ENCODE measurements at places on chromosomes 5 and 9.
A peak's percentile ranks its signal among the peaks of the same experiment; 100 is the strongest.

DNA sequence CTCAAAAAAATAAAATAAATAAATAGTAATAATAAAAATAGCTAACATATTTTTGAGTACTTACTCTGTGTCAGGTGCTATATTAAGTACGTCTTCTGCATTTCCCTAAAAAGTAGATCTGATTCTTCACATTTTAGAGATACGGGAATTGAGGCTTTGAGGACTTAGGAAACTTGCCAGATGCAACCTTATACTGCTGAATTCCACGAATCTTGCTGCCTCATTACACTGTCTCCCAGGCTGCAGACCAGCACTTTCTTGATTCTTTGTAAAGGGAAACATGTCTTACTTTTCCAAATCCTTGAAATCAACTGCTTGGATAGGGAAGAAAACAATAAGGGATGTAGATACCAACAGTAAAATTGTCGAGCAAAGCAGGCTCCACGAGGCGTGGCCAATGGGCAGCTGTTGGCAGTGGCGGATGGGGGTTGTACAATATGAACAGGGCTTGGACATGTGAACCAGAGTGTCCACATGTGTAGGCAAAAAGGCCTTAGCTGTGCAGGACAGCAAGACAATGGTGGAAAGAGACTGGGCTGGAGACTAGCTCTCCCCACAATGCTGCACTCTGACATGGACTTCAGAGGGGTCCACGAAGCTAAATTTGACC, 124.3 kb upstream of the RAI14 start:
- DNase-seq, result no peak

- DNase-seq, result no peak
These were observed 60.5 kb downstream of the GABRG2 start for GRCh38 chr5:162128117-162128516.

GRCh38 chr5:97149709-97150108, 7.3 kb upstream of the LIX1 start:
- DNase-seq, result no peak

DNA sequence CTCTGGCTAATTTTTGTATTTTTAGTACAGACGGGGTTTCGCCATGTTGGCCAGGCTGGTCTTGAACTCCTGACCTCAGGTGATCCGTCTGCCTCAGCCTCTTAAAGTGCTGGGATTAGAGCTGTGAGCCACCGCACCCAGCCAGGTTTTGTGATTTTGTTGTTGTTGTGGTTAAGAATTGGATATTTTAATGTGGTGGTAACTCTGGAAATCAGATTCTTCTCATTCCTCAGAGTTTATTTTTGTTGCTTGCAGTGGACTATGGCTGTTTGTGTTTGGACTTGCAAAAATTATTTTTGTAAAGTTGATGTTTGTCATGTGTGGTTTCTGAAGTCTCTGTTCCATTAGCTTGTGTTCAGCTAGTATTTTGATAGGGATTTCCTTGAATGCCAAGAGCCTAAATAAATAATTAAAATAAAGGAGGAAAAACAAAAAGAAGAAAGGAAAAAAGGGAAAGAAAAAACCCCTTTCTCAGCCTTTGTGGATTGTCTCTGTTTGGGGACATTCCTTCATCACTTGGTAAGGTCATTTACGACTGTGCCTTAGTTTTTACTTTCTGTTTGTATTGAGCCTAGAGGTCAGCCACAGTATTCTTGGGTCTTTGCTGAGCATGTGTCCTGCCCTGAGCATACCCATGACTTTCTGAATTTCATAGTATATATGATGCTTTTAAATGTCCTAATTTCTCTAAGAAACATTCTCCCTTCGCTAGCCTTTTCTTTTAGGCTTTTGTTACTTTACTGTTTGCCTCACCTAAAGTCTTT, 37.3 kb downstream of the PBX3 start:
- no peak for DNase-seq

DNA sequence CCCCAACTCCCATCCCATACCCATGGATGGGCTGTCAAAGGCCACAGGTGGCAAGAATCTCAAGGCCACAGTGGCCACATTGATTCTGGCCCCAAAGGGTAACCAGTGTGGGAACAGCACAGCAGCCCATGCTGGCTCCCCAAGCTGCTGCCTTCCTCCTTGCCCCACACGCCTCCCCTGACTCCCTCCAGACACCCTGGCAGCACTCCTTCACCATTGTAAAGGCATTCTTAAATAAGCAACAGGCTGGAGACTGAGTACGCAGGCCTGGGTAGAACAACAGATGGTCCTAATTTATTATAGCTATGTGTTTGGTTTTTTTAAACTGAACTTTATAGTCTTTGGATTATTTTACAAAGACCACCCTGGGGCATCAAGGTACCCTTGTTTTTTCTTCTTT, 158.8 kb downstream of the TSSK1B start:
- DNase-seq, result no peak

GRCh38 chr5:109247986-109248385, 161.8 kb downstream of the PJA2 start:
- DNase-seq, result no peak

DNA sequence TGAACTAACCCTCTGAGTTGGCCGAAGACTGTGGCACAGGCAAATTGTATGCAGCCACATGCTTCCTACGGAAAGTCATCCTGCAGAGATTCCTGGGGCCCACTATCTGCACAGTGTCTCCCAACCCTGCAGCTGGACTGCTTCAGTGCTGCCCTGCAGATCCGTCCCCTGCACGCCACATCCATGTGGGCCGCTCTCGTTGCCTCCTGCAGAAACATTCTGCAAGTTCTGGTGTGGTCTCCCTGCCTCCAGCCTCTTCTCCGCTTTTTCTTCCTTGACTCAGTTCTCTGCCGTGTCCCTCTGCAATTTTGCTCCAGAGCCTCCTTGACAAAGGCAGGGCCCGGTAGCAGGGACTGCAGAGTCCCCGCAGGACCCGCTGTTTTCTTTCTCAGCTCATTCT, 249.0 kb downstream of the AOPEP start:
- no peak for DNase-seq

DNA sequence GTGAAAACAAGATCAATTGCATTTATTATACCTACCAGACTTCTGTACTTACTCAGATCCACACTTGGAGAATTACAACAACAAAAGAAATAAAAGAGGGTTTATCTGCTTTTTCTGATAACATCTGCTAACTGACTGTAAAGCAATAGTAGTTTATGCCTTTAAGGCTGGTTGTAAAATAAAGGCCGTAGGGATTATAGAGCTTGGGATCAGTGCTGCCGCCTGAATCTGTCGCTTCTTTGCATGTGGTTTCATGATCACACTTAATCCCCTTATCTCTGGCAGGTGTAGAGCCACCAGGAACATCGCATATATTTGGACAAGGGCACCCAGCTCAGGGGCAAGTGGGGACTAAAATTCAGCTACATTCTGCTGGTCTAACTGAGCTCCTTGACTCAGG, 146.7 kb downstream of the CCDC192 start:
- DNase-seq, result no peak

DNA sequence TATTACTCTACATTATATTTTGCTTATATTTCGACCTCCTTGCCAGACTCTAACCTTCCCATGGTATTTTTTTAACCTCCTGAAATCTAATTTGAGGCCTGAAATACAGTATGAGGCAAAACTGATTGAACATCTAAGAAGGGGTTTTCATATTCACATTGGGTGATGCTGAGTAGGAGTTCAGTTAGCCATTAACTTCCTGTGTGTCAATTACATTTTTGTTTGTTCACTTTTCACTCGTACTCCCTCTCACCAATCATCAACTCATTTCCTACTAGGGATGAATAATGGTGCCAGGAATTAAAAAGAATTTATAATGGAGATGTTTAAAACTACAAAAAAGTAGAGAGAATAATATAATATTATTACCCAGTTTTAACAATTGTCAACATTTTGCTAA, 27.6 kb upstream of the GLRA1 start:
- DNase-seq, result peak; percentile 1

GRCh38 chr5:8633696-8634095, 764.7 kb downstream of the MTRR start:
- DNase-seq, result no peak

- peak; percentile 91 for DNase-seq
These were observed 46.2 kb downstream of the PCA3 start for GRCh38 chr9:76810377-76810957.

GRCh38 chr5:158967541-158967940, 132.2 kb downstream of the EBF1 start:
- DNase-seq, result no peak

DNA sequence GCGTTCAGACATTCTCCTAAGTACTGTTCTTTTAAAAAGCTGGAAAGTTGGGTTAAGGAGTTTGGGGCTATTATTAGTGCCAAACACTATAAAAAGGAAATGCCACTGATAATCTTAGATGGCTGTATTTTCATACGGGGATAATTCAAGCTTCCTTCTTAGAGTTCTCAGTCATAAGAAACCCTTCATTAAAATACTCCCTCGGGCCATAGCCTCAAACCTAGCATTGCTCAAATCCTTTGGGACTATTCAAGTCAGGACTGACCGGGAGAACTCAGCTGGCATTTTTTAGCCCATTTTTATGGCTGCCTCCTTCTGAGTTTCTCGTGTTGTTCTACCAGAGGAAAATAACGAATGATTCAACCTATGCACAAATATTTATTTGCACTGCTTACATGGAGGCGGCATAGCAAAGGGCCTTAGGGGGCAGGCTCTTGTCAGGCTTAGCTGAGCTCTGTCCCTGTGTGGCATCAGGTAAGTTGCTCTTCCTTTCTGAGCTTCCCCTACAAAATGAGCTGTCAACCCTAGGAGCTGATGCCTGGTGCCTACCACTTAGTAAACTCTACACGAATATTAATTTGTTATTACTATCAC, 33.5 kb upstream of the ADAM19 start:
- DNase-seq, result no peak

DNA sequence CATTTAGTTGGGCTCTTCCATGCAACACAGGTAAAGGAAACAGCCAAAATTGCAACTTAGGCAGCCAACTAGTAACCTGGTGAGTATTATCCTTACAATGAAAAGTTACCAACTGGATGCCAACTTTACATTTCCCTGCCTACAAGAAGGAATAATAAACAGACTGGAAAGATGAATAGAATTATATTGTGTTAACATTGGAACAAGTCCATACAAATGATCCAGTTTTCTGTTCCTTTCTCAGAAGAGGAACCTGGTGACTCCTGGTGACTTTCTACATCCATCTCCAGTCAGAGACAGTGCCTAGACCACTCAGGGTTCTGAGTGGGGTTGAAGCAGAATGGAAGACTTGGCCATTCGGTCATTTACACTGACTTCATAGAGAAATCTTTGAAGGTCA, 20.6 kb downstream of the MARCHF3 start:
- no peak for DNase-seq

- DNase-seq, result no peak
These were observed 96.1 kb upstream of the RAPGEF1 start for GRCh38 chr9:131836021-131836420.

DNA sequence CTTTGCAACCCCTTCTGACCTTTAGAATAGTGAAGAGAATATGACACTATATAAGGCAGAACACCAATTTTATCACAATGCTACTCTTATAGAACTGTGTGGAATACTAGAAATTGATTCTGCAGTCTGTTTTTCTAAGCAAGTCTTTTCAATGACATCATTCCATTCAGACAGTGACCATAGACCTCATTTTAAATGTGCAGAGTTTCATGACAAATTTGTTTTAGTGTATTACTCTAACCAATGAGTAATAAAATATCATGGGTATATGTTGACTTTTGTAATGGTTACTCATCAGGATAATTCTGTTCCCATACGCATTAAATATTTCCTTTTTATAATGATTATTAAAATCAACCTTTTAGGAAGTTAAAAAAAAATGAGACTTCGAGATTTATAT, 219.9 kb downstream of the COX7C start:
- no peak for DNase-seq

- DNase-seq, result peak; percentile 26
These were observed 88.6 kb downstream of the LMX1B start for GRCh38 chr9:126702151-126703001.

- DNase-seq, result no peak
These were observed 63.9 kb downstream of the SREK1 start for GRCh38 chr5:66207800-66208561.

- no peak for DNase-seq
These were observed 215.2 kb downstream of the AUH start for GRCh38 chr9:91146391-91147019.

- DNase-seq, result no peak
These were observed 199.2 kb downstream of the ADAMTSL1 start for GRCh38 chr9:18673179-18673578.

- no peak for DNase-seq
These were observed 202.1 kb downstream of the FBXL7 start for GRCh38 chr5:15702102-15702501.

DNA sequence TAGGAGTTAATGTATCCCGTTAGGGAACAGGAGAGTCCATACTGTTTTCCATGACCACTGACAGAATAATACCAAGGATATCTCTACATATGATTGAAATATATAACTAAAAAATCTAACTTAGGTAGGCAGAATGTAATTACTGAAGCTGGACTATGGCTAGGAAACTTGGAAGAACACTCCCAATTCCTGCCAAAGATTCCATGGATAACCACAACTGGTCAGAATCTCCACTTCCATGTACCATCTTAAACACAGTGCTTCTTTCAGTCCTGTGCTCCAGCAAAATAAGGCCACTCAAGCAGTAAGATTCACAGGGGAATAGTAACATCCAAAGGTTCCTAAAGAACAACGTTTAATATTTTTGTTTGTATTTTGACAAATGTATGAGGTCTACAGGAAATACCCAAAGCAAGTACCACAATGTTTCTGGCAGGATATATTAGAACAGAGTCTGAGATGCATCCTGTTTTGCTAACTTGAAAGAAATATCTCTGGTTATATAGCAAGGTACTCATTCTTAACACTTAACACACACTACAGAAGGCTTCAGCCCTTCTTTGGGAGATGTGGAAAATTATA, 295.0 kb downstream of the ADAMTS6 start:
- DNase-seq, result no peak

DNA sequence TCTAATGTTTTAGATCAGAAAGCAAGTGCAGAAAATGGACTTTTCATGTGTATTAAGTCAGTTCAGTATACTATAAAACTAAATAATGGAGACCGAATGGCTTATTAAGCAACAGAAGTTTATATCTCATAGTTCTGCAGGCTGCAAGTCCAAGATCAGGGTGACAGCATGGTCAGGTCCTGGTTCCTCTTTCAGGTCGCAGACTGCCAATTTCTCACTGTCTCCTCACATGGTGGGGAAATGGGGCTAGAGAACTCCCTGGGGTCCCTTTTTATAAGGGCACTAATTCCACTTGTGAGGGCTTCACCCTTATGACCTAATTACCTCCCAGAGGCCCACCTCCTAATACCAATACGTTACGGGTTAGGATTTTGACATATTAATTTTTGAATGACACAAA, 48.7 kb downstream of the RICTOR start:
- no peak for DNase-seq

DNA sequence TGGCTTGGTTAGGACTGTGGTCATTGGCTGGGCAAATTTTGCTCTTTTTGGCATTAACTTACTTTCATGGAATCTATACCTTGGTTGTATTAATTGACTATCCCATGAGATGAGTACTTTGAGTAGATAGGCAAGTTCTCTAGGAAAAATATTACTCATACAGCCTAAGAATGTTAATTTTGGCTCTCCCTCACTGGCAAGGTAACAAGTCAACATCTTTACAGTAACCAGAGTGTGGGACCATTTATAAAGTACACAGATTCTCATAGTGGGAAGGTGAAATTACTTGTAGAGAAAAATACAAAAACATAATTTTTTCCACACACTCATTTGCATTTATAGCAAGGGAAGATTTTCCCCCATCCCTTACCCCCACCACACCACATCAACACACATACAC, 154.6 kb upstream of the ZNF608 start:
- DNase-seq, result no peak
